ENCODE measurements at places on chromosomes 7 and 10. TPM values are rescaled to one million over a fixed set of nuclear protein-coding genes. Genes with fewer than 3 reads are reported as not detected.

The TMEM176A gene
- total RNA-seq: 210 TPM

The NRCAM gene
- 0.60 TPM for total RNA-seq

The TBC1D12 gene
- total RNA-seq: 27.2 TPM

The CALML5 gene
- not detected for total RNA-seq

The TMEM196 gene
- total RNA-seq: not detected
